Muscle of leg (tissue), 16 donors: ENCODE measurements at places on chromosomes 1 and 21. TPM values are rescaled to one million over a fixed set of nuclear protein-coding genes. Genes with fewer than 3 reads are reported as not detected.

Gene SYT14
- polyA plus RNA-seq: 0.86 TPM

DNA sequence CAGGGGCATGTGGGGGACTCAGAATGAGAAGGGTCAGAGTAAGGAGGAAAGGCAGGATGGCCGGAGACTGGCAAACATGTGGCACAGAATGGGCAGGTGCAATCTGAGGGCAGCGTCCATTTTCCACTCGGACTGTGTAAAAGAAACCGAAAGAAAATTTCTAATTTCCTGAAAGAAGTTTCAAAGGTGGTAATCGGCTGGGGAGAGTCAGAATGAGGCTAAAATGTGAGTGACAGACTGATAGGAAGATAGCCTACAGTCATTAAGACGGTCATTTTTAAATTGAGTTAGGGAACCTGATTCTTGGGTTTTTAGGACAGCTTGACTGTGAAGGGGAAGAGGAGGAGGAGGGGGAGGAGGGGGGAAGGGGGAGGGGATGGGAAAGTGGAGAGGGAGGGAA is 23.6 kb downstream of the COA6 start:
- DNase-seq: no peak

DNA sequence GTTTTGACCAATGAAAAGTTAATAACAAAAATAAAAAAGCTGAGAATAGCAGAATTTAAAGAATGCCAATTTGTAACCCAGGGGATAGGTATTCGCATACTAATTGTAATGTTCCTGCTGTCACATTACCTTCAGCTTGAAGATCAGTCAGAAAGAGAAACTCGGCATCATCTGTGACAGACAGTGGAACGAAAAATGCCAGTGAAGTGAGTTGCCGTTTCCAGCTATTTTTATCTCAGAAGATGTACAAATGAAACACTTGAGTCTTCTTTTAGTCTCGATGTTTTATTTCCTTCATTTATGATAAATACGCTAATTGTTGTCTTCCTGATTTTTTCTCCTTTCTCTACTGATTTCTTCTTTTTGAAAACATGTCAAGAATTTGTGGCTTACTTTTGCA is 26.1 kb downstream of the RGS21 start:
- DNase-seq: no peak

- DNase-seq: no peak
These were observed 16.6 kb upstream of the ELOA start for GRCh38 chr1:23726686-23727085.

GRCh38 chr1:201300641-201301040 is 17.3 kb downstream of the PKP1 start:
- no peak for DNase-seq

DNA sequence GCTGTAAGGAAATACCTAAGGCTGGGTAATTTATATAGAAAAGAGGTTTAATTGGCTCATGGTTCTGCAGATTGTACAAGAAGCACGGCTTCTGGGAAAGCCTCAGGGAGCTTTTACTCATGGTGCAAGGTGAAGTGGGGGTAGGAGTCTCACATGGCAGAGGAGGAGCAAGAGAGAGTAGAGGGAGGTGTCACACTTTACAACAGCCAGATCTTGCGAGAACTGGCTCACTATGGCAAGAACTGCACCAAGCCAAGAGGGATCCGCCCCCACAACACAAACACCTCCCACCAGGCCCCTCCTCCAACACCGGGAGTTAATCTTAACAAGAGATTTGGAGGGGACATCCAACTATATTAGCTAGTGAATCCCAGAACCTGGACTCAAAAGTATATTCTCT is 135.4 kb upstream of the SOD1 start:
- no peak for DNase-seq
